Thoracic aorta (tissue), 2 donors: ENCODE measurements at places on chromosomes 2 and 18. TPM values are rescaled to one million over a fixed set of nuclear protein-coding genes. Genes with fewer than 3 reads are reported as not detected.

DNA sequence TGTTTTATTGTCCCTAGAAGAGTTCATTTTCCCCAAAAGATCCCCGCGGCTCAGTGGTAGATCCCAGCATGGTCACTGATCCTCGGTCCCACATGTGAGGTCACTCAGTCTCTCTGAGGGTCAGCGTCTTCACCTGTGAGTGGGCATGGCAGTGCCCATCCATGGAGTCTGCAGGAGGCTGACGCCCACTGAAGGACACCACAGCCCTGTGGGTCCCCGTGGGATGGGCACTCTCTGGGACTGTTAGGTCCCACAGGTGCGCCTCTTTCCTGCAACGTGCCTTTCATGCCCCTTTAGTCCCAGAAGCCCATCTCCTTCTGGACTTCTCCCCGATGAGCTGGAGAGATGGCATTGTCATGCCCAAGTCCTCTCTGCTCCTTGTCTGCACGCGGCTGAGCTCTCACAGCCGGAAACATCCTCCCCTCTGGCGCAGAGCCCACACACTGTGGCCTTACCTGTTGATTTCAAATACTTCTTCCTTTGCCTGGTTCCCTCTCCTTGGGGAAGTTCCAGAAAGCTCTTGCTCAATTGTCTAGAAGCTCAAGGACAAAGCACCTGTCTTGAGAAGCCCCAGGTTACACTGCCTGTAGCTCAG lies 75.9 kb downstream of the PTGR3 start:
- no peak for DNase-seq
- H3K4me1 ChIP-seq, result peaks cover 11% of the 10 kb centered on the region
- H3K4me3 ChIP-seq, result no peak overlapping the region
- no peaks in the 10 kb centered on the region for H3K36me3 ChIP-seq
- no peaks in the 10 kb centered on the region for H3K27me3 ChIP-seq

The CMPK2 gene
- 31.1 TPM for total RNA-seq

DNA sequence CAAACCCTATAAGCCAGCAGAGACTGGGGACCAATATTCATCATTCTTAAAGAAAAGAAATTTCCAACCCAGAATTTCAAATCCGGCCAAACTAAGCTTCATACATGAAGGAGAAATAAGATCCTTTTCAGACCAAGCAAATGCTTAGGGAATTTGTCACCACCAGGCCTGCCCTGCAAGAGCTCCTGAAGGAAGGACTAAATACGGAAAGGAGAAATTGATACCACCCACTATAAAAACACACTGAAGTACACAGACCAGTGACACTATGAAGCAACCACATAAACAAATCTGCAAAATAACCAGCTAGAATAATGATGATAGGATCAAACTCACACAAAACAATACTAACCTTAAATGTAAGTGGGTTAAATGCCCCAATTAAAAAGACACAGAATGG lies 22.4 kb downstream of the NPHP1 start:
- no peak overlapping the region for H3K4me3 ChIP-seq
- no peaks in the 10 kb centered on the region for H3K4me1 ChIP-seq
- no peaks in the 10 kb centered on the region for H3K27me3 ChIP-seq
- DNase-seq, result no peak

GRCh38 chr2:152413228-152414030 lies 78.5 kb downstream of the FMNL2 start:
- no peak for DNase-seq
- no peaks in the 10 kb centered on the region for H3K27me3 ChIP-seq
- no peaks in the 10 kb centered on the region for H3K36me3 ChIP-seq
- peaks cover 52% of the 10 kb centered on the region for H3K4me1 ChIP-seq
- no peak overlapping the region for H3K4me3 ChIP-seq
- no peak overlapping the region for H3K27ac ChIP-seq

GRCh38 chr2:185859506-185859905 lies 120.9 kb downstream of the FSIP2 start:
- H3K4me3 ChIP-seq, result no peak overlapping the region
- H3K36me3 ChIP-seq, result no peaks in the 10 kb centered on the region
- no peaks in the 10 kb centered on the region for H3K4me1 ChIP-seq
- no peak for DNase-seq
- no peak overlapping the region for H3K27ac ChIP-seq
- no peaks in the 10 kb centered on the region for H3K27me3 ChIP-seq

- no peak for DNase-seq
- peaks cover 8% of the 10 kb centered on the region for H3K4me1 ChIP-seq
- no peak overlapping the region for H3K4me3 ChIP-seq
- no peaks in the 10 kb centered on the region for H3K36me3 ChIP-seq
- no peak overlapping the region for H3K27ac ChIP-seq
- no peaks in the 10 kb centered on the region for H3K27me3 ChIP-seq
Observed at GRCh38 chr2:233358947-233359346, 4.7 kb downstream of the DGKD start.

DNA sequence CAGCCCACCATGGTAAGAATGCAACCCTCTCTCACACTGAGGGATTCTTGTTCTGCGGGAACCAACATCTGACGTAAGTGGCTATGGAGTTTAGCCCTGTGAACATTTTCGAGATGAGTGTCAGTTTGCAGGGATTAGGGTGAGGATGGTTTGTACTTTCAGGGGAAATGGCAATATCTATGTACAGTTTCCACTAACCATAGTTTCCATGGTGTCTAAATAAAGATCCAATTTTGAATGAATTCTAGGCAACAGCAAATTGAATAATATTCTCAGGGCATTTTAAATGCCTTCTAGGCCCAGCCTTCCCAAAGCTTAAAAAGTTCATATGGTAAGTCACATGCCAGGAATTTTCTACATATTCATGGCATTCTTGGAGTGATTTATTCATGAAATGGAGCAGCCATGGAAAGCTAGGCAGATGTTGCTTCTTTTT lies 105.4 kb upstream of the MMADHC start:
- H3K27ac ChIP-seq, result no peak overlapping the region
- H3K27me3 ChIP-seq, result no peaks in the 10 kb centered on the region
- DNase-seq, result no peak
- H3K36me3 ChIP-seq, result no peaks in the 10 kb centered on the region
- no peaks in the 10 kb centered on the region for H3K4me1 ChIP-seq

The ATP6V1B1 gene
- 1.4 TPM for total RNA-seq

The ABCG5 gene
- total RNA-seq, result not detected

The RNPEPL1 gene
- 71.1 TPM for total RNA-seq

The NT5C1B gene
- total RNA-seq, result not detected

DNA sequence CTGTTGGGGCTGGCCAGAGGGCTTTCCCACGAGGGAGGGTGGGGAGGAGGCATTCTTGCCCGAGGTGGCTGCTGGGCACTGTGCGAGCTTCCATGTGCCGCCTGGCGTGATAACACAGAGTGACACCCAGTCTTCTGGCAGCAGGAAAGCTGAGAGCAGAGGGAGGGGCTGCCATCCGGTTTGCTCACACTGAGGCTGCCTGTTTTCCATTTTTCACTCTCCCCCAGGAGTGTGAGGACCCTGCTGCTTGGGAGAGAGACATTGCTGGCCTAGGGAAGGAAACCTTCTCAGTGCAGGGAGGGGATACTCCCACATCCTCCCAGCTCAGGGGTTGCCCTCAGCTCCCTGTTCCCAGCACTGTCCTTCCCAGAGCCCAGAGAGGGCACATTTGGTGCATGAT lies 73.1 kb downstream of the INHBB start:
- no peaks in the 10 kb centered on the region for H3K4me1 ChIP-seq
- no peaks in the 10 kb centered on the region for H3K36me3 ChIP-seq

GRCh38 chr2:136059036-136059472 lies 58.9 kb downstream of the CXCR4 start:
- no peak overlapping the region for H3K27ac ChIP-seq
- no peaks in the 10 kb centered on the region for H3K36me3 ChIP-seq
- no peaks in the 10 kb centered on the region for H3K27me3 ChIP-seq
- H3K4me1 ChIP-seq, result no peaks in the 10 kb centered on the region
- H3K4me3 ChIP-seq, result no peak overlapping the region
- no peak for DNase-seq

The RNF152 gene
- total RNA-seq, result 30.5 TPM

DNA sequence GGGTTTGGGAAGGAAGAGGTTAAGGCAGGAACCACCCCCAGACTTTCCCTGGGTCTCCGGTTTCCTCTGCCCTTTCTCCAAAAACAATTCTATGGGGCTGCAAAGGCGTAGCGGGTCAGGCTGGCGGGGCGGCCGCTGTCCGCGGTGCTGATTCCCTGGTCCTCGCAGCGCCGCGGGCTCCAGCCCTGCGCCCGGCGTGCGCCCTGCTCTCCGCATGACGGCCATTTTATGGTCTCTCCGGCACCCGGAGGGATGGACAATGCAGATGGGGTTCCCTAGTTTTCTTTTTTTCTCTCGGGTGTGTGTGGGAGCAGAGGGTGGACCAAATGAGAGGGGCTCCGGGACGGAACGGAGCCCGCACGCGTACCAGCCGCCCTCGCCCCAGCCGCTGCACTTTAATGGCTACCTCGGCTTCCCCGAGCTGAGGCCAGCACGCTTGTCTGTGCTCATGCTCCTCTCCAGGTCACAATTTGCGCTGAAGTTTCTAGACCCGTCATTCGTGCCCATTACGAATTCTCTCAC lies 1.6 kb downstream of the ST8SIA3 start:
- H3K4me3 ChIP-seq, result no peak overlapping the region
- H3K4me1 ChIP-seq, result no peaks in the 10 kb centered on the region
- H3K36me3 ChIP-seq, result no peaks in the 10 kb centered on the region
- H3K27me3 ChIP-seq, result no peaks in the 10 kb centered on the region

GRCh38 chr2:97979904-97980303 lies 15.8 kb downstream of the TMEM131 start:
- H3K36me3 ChIP-seq, result no peaks in the 10 kb centered on the region
- no peaks in the 10 kb centered on the region for H3K4me1 ChIP-seq
- no peak overlapping the region for H3K27ac ChIP-seq
- no peaks in the 10 kb centered on the region for H3K27me3 ChIP-seq
